ENCODE measurements at places on chromosomes 16 and 17.

DNA sequence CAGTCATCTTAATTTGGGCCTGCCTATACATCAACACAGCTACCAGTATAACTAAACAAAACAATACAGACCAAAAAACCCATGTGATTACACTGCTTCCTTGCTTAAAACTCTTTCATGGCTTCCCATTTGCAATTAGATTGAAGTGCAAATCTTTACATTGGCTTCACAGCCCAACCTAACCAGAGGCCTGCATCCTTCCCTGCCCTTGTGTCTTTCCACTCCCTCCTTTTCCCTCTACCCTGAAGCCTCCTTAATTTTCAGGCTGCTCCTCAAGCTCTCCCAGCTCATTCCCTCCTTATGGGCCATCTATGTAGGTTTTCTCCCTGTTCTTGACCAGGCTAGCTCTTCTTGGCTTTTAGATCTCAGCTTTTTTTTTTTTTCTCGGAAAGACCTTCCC is 147.8 kb downstream of the TOX3 start:
- no peak for DNase-seq

GRCh38 chr16:30678586-30678970 is 20.3 kb downstream of the FBRS start:
- DNase-seq: no peak

DNA sequence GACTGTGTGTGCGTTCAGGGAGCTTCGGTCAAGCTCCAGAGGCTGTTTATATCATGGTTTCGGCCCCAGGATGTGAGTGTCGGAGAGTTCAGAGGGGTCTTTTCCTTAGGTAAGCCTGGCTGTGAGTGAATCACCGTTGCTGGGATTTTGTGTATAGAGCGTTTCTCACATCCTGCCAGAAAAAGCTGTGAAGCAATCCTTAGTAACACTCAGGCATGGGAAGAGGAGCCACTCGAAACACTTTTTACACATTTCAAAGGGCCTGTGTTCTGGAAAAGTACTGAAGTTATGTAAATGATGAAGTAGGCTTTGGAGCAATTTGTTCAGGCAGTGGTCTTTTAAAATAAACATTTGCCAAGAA is 662 bp downstream of the PGS1 start:
- DNase-seq: no peak

DNA sequence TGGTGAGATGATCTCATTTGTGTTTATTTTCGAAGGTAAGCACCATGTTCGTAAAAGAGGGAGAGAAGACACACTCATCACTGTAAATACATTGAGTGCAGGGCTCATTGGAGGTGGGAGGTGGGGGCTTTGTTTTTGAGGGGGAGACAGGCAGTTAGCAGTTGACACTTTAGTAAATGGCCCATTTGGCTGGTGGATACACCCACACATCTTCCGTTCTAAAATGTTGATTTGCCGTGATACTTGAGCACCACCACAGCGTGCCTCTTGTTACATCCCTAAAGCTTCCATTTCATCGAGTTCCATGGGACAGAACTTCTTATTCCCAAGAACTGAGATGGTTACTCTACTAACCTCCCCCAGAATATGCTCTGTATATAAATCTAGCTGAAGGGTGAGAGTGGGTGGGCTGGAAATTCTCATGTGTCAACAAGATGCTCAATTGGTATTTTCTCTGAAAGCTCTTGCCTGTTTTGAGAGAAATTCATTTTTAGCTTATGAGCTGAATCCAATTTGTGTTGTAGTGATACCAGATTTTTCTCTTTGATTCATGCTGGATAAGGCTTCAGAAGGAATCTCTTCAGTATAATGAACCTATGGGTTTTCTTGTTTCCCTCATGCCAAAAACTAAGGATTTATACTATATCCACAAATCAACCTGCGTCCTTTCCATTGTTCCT is 314.3 kb downstream of the RBFOX1 start:
- no peak for DNase-seq

DNA sequence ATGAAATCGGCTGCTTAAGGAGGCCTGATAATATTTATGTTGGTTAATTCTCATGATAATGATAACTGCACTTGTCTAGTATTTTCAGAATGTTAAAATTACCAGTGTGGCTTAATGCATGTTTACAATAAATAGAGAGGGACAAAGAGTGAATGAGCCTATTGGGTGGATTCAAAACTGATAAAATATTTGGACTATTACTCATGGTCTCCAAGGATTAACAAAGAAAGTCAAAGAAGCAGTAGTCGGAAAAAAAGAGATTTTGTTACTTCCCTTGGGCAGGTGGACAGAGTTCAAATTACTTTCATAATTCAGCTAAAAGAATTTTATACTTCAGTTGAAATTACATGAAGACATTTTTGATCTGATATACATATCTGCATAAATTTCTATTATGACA is 258.2 kb upstream of the PMFBP1 start:
- DNase-seq: no peak
